ENCODE measurements at places on chromosomes 4 and X.
A peak's percentile ranks its signal among the peaks of the same experiment; 100 is the strongest.

DNA sequence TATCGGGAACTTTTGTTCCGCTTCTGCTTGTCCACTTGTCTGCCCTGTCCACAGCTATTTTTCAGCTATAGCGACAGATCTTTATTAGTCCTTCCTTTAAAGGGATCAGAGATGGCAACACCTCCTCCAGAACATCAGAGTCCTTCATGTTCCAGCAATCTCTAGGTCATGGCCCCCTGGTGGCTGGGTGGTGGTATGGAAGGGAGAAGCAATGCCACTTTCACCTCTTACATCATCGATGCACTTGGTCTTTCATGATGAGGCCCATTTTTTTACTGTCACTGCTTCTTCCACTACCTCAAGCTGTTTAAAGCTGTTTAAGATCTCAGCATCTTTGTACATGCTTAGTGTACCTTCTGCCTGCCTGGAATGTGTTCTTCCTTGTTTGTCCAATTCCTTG, 106.7 kb downstream of the ARHGAP6 start:
- DNase-seq: no peak

DNA sequence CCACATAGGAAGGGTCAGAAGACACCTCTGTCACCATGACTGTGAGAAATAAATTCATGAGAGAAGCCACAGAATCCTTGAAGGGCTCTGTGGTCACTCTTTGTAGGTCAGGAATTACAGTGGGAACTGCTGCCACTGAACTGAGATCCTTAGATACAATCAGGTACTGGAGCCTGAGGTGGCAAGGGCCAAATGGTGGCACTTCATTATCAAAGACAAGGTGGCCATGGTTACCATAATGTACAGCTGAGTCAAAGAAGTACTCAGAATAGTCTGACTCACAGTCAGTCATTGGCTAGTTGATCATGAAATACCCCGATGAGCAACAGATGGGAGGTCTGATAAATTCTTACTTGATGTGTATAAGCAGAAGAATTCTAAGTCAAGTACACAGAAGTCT, 131.9 kb downstream of the RTL3 start:
- peak; percentile 21 for DNase-seq

GRCh38 chr4:38780833-38781484, 1.8 kb downstream of the TLR10 start:
- no peak for DNase-seq

GRCh38 chr4:24054910-24055309, 165.1 kb upstream of the PPARGC1A start:
- DNase-seq: no peak

GRCh38 chr4:105440890-105441289, 33.0 kb downstream of the PPA2 start:
- no peak for DNase-seq

DNA sequence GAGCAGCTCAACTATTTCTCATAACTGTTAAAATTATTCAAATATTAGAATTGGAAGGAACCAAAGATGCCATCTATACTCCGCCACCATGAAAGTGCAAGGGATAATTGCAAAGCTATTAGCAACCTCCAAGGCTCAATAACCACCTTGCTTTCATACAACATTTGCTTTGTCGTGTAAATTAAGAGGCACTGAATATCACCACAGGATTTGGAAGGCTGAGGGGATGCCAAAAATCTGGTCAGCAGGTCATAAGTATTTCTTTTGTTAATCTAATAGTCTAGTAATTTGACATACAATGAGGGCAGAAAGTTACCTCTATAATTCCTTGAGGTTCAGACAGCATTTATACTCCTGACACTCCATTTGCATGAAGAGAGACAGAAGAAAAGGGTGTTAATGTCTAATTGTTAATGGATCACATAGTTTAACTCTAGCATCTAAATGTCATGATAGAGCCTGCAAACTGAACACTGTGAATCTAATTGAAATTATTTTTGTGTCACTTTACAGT, 200.9 kb upstream of the DIAPH2 start:
- no peak for DNase-seq

DNA sequence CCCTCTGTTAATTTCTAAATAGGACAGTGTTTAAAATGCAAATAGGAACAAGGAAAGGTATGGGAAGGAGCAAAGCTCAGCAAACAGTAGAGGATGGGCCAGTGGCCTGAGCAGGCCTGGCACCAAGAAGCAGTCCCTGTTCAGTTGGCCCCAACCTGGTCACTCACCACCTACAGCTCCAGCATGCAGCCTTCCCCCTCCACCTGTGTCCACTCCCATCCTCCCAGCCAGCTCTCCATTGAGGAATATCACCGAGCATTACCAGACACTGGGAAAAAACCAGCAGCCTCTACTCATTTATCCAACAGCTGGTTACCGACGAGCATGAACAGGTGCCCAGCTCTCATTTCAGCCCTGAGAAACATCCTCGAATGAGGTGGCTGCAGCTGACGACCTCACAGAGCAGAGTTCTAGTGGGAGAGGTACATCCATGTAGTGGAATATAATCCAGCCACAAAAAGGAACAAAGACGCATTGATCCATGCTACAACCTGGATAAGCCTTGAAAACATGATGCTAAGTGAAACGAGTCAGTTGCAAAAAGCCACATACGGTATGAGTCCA, 25.6 kb downstream of the CD99L2 start:
- DNase-seq: no peak

- DNase-seq: no peak
Observed at GRCh38 chr4:150491132-150492049, 90.6 kb upstream of the MAB21L2 start.

DNA sequence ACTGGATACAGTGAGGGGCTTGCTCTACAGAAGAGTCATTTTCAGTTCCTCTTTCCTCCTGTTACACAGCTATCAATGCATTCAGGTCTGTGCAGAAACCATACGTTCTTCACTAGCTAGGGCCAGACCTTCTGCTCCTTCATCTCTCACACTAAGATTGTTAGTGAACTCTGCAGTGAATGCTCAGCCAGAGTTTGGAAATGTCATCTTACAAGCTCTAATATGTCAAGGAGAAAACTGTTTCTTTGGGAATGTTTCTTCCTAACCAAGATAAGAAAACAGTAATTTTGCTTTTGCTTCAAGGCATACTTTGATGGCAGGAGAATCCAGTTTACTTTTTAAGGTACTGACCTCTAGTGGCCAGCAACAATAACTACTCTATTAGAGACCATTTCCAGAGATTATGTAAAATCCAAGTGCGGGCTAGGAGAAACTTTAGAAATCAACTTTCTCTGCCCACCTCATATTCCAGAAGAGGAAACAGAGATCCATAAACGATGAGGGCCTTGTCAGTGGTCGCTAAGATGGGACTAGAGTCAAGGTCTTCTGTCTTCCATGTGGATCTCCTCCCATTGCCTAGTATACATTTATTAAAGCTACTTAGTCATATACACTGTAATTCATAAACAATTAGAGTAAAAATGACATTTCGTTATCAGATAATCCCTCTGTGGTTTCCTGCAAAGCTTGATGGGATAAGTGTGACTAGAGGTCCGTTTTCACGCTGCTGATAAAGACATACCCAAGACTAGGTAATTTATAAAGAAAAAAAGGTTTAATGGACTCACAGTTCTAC, 12.1 kb upstream of the CC2D2A start:
- DNase-seq: peak; percentile 59

GRCh38 chr4:17065821-17066220, 167.4 kb upstream of the LDB2 start:
- DNase-seq: peak; percentile 82

DNA sequence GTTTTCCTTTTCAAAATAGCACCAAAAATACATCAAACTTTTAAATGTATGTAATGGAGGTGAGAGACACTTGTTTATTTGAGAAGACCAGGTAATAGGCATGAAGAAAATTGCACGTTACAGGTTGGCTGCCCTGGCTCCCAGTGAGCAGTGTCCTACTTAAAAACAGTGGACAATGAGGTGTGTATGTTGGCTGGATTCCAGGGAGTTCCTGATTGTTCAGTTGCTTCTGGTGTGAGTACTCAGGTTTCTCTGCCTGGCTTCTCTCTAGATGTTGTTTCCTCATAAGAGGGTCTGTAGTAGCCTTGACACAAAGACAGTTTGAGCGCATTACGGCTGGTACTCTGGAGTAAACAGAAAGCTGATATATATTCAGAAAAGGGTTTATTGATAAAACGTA, 29.4 kb downstream of the SNX25 start:
- no peak for DNase-seq

- no peak for DNase-seq
Observed at GRCh38 chr4:100070868-100071267, 119.4 kb downstream of the DDIT4L start.

DNA sequence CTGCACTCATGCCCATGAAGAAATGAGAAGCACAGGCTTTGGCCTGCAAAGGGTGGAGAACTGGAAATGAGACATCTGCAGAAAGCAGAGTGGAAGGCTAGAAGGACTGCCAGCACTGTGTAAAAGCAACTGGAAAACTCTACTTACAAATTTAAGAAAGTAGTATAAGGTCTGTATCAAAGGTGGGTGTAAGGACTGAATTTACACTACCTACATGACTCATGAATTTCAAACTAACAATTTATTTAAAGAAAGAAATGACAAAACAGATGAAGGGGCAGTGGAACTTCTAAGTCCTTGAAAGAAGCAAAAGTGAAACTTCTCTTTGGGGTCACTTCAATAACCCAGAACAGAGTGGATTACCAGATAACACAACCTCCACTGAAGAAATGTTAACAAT, 71.2 kb downstream of the SLC10A7 start:
- no peak for DNase-seq

DNA sequence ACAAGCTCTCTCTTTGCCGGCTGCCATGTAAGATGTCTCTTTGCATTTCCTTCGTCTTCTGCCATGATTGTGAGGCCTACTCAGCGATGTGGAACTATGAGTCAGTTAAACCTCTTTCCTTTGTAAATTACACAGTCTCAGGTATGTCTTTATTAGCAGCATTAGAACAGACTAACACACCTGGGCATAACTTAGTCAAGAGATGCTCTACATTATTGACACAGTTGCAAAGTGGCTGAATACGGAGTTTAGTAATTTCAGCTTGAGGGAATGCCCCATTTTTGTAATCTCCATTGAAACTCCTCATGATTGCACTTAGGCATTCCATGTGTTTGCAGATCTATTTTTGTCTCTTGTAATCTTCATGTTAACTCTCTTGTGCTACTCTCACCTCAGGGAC, 299.5 kb upstream of the HAND2 start:
- DNase-seq: no peak

- DNase-seq: peak; percentile 49
Observed at GRCh38 chrX:42704454-42704853, 73.5 kb downstream of the PPP1R2C start.

DNA sequence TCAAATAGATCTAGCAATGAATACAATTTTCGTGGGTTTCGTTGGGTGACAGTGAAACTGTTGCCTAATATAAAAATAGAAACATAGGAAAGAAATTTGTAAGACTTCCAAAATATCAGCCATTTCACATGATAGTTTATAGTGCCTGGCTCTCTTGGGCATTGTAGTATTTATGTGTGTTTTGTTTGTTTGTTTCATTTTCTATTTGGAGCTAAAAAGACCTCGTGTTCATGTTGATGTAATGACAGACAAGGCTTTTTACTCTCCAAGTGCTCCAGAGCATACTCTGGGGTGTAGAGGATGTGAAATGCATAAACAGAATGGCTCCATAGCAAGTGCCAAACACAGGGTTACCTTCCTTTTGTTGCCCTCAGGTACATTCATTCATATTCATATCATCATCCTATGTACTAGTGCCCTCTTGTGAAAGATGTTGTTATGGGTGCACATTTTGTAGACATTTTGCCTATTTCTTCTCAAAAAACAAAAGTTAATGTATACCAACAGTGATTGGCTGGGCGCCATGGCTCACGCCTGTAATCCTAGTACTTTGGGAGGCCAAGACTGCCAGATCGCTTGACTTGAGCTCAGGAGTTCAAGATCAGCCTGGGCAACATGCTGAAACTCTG, 100.7 kb upstream of the AMOT start:
- peak; percentile 4 for DNase-seq

GRCh38 chrX:1591863-1592469, 562 bp downstream of the AKAP17A start:
- no peak for DNase-seq

DNA sequence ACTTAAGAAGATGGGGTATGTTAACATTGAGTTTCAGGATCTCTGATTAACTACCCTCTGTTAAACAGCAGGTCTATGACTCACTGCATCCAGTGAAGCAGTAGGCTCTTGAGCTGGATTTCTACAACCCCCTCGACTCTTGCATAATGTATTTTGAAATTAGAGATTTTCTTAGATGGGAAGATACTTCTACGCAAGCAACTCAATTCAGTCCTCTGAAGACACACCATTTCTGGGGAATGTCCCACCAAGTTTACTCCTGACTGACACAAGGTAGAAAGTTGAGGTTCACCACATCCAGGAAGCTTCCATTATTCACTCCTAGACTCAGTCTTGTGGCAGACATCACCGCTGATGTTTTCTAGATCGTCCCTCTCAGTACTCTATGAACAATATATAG, 12.9 kb downstream of the PALLD start:
- DNase-seq: peak; percentile 66

GRCh38 chrX:101287402-101287801, 3.7 kb downstream of the TAF7L start:
- DNase-seq: peak; percentile 33

DNA sequence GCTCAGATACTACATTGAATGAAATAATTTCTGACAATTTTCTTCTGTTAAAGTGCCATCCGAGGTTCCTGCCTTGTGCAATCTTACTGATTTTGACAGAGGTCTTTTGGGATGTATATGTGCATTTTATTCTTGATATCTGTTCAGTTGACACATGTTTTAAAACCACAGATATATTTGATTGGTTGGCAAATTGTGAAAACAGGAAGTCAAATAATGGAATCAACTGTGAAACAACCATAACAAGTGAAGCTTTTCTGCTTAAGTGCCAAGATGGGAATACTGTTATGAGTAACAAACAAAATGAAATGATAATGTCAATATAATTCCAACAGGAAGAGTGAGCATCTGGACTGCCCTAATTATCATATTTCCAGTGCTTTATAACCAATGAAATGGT, 84.9 kb upstream of the TET2 start:
- peak; percentile 1 for DNase-seq

GRCh38 chrX:10569946-10570345, 50.4 kb downstream of the MID1 start:
- peak; percentile 32 for DNase-seq

- peak; percentile 50 for DNase-seq
Observed at GRCh38 chrX:115639334-115639880, 78.4 kb downstream of the PLS3 start.

- DNase-seq: peak; percentile 71
Observed at GRCh38 chrX:140526171-140526570, 21.3 kb upstream of the SOX3 start.

GRCh38 chr4:38621028-38621684, 42.8 kb upstream of the KLF3 start:
- peak; percentile 27 for DNase-seq

GRCh38 chr4:34293459-34293858, 1950.9 kb downstream of the ARAP2 start:
- peak; percentile 5 for DNase-seq

DNA sequence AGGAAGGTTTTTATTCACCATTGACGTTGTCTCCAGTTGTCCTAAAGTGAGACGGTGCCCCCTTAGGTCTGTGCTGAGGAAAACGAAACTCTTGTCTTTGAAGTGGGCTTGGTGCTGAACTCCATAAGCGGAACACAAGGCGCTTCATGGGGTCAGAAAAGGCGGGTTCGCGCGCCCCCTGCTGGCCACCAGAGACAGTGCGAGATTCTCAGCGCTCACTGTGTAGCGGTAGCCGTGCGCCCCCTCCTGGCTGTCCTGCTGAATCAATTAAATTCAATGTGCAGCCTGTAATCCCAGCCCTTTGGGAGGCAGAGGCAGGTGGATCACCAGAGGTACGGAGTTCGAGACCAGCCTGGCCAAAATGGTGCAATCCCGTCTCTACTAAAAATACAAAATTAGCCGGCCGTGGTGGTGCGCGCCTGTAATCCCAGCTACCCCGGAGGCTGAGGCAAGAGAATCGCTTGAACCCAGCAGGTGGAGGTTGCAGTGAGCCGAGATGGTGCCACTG, 64.1 kb downstream of the RLIM start:
- DNase-seq: peak; percentile 64
